ENCODE measurements at places on chromosomes 6 and 20.

GRCh38 chr6:147756891-147757290, 248.4 kb downstream of the SAMD5 start:
- H3K4me1 ChIP-seq = peaks cover 5% of the 10 kb centered on the region
- H3K4me3 ChIP-seq = no peak overlapping the region
- H3K27ac ChIP-seq = no peak overlapping the region
- no peak for DNase-seq
- H3K27me3 ChIP-seq = no peaks in the 10 kb centered on the region

GRCh38 chr6:39273406-39273821, 40.8 kb downstream of the KCNK17 start:
- H3K4me3 ChIP-seq = no peak overlapping the region
- peak overlapping the region; percentile 60 for H3K27ac ChIP-seq
- no peaks in the 10 kb centered on the region for H3K4me1 ChIP-seq
- no peaks in the 10 kb centered on the region for H3K27me3 ChIP-seq
- peak; percentile 73 for DNase-seq
- H3K36me3 ChIP-seq = no peaks in the 10 kb centered on the region

GRCh38 chr20:35007413-35007812, 51.7 kb downstream of the MYH7B start:
- peaks cover 92% of the 10 kb centered on the region for H3K36me3 ChIP-seq
- no peak for DNase-seq
- H3K4me1 ChIP-seq = no peaks in the 10 kb centered on the region
- H3K27ac ChIP-seq = no peak overlapping the region
- no peak overlapping the region for H3K4me3 ChIP-seq

GRCh38 chr20:8267009-8267408, 134.9 kb downstream of the PLCB1 start:
- no peaks in the 10 kb centered on the region for H3K36me3 ChIP-seq
- no peak overlapping the region for H3K27ac ChIP-seq
- H3K27me3 ChIP-seq = no peaks in the 10 kb centered on the region
- no peak for DNase-seq

GRCh38 chr6:136788069-136788902, 4.0 kb downstream of the MAP3K5 start:
- DNase-seq = peak; percentile 66
- peaks cover 78% of the 10 kb centered on the region for H3K4me1 ChIP-seq
- H3K27ac ChIP-seq = peak overlapping the region; percentile 98
- H3K27me3 ChIP-seq = no peaks in the 10 kb centered on the region

DNA sequence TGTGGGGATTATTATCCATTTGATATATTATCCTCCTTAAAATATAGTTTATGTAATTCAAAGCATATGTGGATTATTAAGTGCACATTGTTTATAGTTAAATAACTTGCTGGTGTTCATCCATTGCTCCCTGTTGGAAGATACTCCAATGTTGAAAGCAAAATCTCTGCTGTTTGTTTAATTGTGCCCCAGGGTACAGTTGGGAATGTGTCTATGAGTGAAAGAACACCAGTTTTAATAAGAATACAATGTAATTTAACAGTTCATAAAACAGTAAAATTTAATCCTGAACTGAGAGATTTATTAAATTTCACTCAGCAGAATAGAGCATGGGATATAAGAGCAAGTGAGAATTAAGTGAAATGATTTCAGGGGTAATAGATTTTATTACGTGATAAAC, 364.9 kb downstream of the GRIK2 start:
- no peaks in the 10 kb centered on the region for H3K27me3 ChIP-seq
- H3K36me3 ChIP-seq = no peaks in the 10 kb centered on the region
- no peaks in the 10 kb centered on the region for H3K4me1 ChIP-seq
- DNase-seq = no peak
- no peak overlapping the region for H3K27ac ChIP-seq

- no peak for DNase-seq
- no peak overlapping the region for H3K4me3 ChIP-seq
- no peaks in the 10 kb centered on the region for H3K27me3 ChIP-seq
Measured at GRCh38 chr6:50706575-50706974, 6.8 kb upstream of the TFAP2D start.

GRCh38 chr6:15076565-15076964, 169.3 kb upstream of the JARID2 start:
- H3K27me3 ChIP-seq = no peaks in the 10 kb centered on the region
- no peak overlapping the region for H3K27ac ChIP-seq
- H3K4me3 ChIP-seq = no peak overlapping the region
- DNase-seq = no peak

All from stomach (tissue), 19 donors.